CD4-positive, CD25-positive, alpha-beta regulatory T cell (primary cell): ENCODE measurements at places on chromosomes 4 and X. TPM values are rescaled to one million over a fixed set of nuclear protein-coding genes. Genes with fewer than 3 reads are reported as not detected.

- no peak for DNase-seq
Observed at GRCh38 chrX:130443875-130444274, 42.1 kb downstream of the RBMX2 start.

DNA sequence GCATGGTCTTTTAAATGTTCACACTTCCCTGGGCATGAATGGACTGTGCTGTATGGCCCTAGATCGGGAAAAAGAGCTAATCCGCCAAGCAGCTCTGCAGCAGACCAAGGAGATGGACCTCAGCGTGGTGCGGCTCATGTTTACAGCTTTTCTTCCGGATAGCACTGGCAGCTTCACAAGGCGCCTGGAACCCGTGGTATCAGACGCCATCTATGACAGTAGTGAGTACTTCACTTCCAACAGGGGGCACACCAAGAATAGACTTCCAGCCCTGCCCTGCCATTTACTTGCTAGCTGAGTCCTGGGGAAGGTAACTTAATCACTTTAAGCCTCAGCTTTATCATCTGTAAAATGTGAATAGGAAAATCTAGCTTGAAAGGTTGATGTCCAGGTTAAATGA, 77.7 kb downstream of the NFKB1 start:
- no peak for DNase-seq

- DNase-seq = no peak
Observed at GRCh38 chr4:138236037-138236436, 6.1 kb downstream of the SLC7A11 start.

DNA sequence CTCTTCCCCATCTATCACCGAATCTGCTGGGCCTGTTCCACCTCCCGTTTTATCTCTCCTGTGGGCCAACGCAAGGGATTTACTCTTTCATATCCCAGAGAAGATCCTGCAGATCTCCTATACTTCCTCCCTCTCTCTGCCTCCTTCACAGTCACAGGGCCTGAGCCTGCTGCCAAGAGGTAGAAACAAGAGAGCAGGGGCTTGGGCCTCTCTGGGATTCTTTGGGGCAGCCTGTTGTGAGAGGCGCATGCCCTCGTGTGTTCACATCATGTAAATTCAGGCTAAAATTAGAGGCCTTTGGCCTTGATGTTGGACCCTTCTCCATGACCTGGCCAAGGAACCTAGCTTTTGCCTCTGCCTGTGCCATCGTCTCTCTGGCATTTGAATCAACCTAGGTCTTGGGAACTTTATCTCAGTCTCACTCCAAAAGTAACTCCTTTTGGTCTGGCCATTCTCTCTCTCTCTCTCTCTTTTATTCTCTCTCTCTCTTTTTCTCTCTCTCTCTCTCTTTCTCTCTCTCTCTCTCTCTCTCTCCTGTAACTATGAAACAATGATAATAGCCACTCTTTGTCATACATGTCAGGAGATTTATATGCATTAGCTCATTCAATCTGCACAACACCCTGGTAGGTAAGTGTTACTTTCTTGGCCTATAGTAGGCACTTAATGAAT, 20.0 kb upstream of the EFNB1 start:
- DNase-seq = no peak

- no peak for DNase-seq
Observed at GRCh38 chrX:9701790-9702189, 63.9 kb downstream of the GPR143 start.

DNA sequence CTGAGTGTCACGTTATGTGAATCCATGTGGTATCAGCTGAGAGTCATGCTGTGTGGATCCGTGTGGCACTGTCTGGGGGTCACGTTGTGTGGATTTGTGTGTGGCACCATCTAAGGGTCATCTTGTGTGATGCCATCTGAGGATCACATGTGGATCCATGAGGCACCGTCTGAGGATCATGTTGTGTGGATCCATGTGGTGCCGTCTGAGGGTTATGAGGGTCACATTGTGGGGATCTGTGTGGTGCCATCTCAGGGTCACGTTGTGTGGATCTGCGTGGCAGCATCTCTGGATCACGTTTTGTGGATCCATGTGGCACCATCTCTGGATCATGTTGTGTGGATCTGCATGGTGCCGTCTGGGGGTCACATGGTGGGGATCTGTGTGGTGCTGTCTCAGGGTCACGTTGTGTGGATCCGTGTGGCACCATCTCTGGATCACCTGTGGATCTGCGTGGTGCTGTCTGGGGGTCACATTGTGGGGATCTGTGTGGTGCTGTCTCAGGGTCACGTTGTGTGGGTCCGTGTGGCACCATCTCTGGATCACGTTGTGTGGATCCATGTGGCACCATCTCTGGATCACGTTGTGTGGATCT, 6.9 kb downstream of the PDE6B start:
- DNase-seq = no peak

DNA sequence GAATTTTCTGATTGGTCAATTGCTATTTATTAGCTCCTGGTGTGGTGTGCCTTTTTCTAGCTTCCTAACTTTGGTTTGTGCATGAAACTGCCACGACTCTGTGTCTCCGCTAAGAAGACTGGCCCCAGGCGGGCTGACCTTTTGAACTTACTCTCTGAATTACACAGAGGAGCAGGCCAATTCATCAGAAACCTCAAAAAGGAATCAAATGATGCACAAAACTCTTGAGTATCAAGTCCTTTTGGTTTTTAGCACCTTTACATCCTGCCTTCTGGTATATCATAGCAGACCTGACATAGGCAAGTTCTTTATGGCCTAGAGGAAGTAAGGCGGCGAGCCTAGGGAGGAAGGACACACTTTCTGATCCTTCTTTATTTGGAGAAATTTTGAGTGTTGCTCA, 17.6 kb downstream of the TKTL1 start:
- no peak for DNase-seq

- DNase-seq = no peak
Observed at GRCh38 chr4:98521486-98521885, 136.9 kb downstream of the TSPAN5 start.

DNA sequence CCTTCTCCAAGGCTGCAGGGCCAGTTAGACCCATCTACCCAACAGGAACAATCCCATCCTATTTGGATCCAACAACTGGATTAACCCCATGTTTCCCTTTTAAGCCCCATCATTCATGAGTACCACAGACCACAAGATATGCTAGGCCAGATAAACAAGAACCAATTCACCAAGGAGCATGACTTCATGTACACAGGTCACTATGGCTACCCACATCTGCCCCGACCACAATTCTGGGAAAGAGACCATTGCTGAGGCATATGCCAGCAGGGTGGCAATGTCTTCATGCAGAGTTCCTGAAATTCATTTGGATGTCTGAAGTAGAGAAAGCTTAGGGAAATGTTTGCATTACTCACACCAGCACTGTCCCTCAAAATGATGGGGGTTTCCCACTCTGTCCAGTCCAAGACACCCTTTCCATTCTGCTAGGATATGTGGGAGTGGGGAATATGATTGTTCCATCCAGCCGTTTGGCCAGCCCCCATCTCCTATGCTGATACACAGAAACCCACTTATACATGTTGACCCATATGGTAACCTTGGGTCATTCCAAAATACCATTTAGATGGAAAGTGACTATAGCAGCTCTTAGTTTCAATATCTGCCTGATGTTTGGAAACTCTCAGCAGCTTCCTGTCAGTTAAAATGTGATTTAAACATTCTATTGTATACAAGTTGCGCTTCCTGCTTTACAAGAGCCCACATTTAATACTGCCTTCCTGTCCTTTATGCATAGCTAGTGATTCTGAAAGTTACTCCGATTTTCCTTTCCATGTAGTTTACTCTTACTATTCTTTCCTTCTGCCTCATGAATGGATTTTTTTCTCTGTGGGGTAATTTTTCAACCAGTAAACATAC, 129.0 kb downstream of the AMMECR1 start:
- peak; percentile 30 for DNase-seq

DNA sequence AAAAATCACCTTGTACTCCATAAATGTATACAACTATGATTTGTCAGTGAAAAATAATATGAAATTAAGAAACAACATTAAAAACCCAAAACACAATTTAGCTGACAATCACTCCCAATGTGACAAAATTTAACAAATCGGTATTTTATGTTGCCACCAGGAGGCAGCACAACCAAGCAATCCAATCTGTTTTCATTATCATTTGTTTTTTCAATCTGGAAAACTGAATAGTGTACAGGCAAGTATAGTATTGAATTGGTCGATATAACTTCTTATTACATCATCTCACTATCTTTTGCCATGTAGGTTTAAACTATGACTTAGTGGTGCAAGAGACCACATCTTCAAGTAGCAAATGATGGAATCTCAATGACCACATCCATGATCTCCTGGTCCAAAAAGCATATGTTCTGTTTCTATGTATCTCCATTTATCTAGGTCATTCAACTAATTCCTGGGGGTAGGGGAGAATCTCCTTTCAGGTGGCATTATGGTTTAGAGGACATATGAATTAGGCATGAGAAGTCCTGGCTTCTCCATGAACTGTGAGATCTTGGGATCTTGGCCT, 112.9 kb upstream of the AGA start:
- DNase-seq = no peak

DNA sequence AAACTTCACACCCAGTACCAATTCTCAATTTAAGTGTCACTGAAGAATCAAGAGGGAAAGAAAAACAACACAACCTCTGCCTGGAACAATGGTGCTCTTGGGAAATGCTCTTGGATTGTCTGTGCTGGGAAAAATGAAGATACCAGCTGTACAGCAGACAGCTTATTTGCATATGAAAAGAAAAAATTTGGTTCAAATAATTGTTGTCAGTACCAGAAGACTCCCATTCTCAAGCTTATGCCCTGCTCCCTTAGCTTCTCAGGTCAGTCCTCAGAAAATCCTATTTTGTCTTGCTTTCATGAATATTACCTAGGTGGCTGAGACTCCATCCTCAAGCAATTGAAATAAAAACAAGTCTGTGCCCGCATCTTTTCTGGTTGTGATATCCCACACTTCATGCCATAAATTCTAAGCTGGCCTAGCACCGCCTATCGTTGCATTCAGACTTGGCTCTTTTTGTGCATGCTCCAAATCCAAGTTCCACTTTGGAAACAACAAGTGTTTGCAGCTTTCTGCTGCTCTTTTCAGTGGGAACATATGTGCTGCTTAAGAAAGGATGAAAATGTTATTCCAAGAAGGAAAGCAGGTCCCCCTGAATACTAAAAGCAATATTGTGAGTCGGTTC, 431.6 kb downstream of the INPP4B start:
- no peak for DNase-seq

Gene RHOXF2
- total RNA-seq = not detected

Gene MAP7D2
- total RNA-seq = 0.99 TPM

Gene GAGE2A
- total RNA-seq = not detected

Gene CYTL1
- total RNA-seq = 0.54 TPM
